ENCODE measurements at places on chromosomes 6 and 20.

DNA sequence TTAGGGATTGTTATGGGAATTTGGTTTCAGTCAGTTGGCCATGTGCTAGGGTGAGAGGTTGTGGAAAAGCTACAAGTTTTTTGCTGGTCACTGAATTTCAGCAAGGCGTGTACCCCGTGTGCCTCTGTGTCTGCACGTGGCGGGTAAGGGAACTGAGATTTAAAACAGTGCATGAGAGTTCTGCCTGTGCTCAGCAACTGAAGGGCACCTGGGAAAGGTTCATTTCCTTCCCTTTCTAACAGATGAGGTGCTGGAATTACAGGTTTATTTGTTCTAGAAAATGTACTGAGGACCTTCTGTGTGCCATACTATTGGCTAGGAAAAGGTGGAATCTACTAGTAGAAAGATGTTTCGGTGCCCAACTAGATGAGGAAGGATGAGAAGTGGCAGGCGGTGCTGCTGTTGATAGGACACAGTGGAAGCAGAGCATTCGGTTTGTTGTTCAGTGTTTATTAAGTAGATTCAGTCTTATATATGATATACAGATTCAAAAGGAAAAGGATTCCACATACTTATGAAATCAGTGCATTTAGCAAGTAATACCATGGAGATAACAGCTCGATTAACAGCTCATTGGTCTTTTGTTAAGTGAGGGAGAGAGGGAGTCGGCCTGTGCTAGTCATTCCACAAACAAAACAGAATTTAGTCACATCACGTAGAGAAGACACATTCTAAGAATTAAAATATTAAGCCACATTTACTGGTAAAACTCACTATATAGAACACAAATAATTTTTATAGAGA is 84.7 kb downstream of the ASXL1 start:
- no peak for DNase-seq

GRCh38 chr6:170374571-170375444 is 68.2 kb downstream of the FAM120B start:
- no peak for DNase-seq

- DNase-seq = no peak
Measured at GRCh38 chr6:145809211-145809610, 5.4 kb downstream of the FBXO30 start.

- no peak for DNase-seq
Measured at GRCh38 chr6:162467679-162468078, 259.9 kb downstream of the PRKN start.

GRCh38 chr6:148110925-148111324 is 231.7 kb upstream of the SASH1 start:
- no peak for DNase-seq

- DNase-seq = no peak
Measured at GRCh38 chr6:143691900-143692636, 14.3 kb downstream of the PHACTR2 start.

DNA sequence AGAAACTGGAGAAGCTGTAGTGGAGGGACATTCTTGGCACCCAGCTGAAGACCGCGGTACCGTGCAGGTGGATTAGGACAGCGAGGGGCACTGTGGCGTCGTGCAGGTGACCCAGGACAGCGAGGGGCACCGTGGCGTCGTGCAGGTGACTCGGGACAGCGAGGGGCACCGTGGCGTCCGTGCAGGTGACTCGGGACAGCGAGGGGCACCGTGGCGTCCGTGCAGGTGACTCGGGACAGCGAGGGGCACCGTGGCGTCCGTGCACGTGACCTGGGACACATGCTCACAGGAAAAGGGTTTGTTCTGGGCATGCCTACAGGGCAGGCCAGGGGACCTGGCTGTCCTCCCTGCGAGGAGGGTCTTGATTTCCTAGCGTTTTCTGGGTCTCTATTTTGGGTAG is 29.2 kb upstream of the SMOC2 start:
- DNase-seq = no peak
